ENCODE measurements at places on chromosomes 7 and 10.

DNA sequence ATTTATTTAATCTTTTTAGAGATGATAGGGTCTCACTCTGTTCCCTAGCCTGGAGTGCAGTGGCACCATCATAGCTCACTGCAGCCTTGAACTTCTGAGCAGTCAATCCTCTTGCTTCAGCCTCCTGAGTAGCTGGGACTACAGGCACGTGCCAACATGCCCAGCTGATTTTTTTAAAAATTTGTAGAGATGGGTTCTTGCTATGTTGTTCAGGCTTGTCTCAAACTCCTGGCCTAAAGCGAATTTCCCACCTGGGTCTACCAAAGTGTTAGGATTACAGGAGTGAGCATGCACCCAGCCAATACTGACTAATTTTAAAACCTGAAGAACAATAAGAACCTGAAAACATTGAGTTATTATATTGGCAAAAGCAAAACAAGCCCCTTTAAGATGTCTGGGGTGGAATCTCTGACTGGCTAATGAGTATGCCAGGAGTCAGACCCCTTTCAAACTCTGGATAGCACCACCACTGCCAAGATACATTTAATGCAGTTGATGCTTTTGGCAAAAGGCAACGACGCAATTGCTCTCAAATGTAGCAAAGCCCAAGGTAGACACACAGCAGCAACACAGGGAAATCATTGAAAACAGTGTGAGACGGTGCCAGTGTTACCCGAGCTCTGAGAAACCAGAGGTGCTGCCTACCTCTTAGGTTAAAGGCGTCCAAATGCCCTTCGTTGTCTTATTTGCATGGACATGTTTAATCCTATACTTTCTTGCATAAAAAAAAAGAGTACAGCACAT, 40.7 kb upstream of the TOMM7 start:
- no peak for DNase-seq

GRCh38 chr10:42962110-42962901, 114.6 kb upstream of the RET start:
- no peak for DNase-seq

DNA sequence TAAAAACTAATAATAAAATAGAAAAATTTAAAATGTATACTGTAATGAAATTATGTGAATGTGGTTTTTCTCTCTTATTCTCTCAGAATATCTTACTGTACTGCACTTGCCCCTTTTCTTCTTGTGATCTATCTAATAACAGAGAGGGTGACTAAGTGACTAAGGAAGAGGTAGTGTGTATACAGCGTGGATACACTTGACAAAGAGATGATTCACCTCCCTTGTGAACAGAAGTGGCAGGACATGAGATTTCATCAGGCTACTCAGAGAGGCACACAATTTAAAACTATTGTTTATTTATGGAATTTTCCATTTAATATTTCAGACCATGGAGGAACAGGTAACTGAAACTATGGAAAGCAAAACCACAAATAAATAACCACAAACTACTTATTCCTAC, 806.6 kb upstream of the GHITM start:
- DNase-seq: no peak

GRCh38 chr7:133742709-133743538, 384.2 kb upstream of the LRGUK start:
- no peak for DNase-seq

GRCh38 chr7:157010588-157011332, at the start of gene MNX1:
Gene MNX1, minus strand, starts transcription at chr7:157010663. Its CDS starts 313 bp downstream, at chr7:157010350.
- DNase-seq: no peak

GRCh38 chr10:80497187-80498077, 40.3 kb upstream of the SH2D4B start:
- no peak for DNase-seq

- DNase-seq: no peak
Observed at GRCh38 chr10:17655567-17656146, 11.7 kb downstream of the STAM start.

- DNase-seq: no peak
Observed at GRCh38 chr10:3735175-3735574, 49.8 kb downstream of the KLF6 start.

GRCh38 chr10:86057708-86058107, 308.9 kb downstream of the GRID1 start:
- DNase-seq: no peak

DNA sequence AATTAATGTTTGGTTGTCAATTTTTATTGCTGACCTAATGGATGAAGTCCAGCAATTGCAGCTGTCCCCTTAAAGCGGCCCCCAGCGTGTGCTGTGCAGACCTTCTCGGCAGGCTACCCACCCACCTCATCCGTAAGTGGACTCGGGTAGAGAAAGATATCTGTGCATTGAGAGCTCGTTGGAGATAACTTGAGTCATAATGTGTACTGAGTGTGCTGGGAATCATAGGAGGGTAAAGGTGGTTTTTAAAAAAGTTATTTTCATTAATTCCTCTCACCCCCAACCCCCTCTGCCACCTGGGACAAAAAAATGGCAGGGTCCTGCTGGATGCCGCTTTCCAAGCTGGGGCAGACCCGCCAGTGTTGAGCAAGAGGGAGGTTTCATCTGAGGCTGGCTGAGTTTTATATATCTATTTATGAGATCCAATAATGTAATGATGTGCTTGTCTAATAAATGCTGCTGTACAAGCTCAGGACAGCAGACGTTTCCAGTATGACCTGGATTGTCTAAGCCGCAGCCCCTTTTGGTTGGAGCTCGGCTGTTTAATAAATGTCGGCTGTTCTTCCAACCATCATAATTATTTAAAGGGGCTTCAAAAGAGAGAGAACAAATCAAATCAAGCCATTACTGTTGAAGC, 119.1 kb downstream of the NKX6-2 start:
- DNase-seq: no peak

GRCh38 chr7:149772956-149773434, 393 bp downstream of the ZNF467 start:
- DNase-seq: no peak

DNA sequence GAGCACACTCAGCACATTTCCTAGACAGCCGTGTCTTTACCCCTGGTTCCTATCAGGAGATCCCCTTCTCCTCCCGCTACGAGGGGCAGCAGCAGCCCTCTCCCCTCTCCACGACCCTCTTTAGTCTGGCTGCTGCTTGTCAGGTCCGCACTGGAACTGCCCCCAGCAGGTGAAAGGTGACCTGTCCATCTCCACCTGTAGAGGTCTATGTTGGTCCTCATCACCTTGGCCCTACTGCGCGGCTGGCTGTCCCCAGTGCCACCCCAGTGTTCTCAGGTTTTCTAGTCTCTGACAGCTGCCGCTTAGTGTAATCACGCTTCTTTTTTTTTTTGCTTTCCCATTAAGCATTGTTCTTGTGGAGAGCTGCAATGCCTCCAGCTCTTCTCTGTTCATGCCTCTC, 545.7 kb downstream of the SDK1 start:
- DNase-seq: no peak

DNA sequence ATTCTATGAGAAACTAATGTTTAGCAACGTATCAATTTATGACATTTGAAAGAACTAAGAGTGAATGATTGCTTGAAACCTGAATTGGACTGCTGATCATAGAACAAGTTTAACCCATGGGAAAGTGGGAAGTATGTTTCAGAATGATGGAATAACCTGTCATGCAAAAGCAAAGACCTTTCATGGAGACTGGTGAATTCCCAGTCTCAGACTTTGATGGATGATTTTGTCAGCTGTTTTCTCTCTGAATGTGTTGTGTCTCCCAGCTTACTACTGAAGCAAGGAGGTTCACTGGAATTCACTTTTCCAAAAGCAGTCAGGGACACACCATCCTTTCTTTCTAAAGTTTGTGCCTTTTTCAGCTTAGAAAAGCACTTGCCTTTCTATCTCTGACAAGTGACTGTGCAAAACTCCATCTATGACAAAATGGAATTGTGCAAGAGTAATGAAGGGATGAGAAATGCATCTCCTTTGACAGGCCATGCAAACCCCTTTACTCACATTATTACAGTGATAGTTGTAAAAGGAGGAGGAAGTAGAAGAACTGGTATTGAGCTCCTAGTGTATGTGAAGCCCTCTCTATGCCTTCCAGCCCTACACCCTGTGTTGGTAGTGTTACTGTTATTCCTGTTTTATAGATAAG, 176.1 kb downstream of the PRKG1 start:
- DNase-seq: no peak

DNA sequence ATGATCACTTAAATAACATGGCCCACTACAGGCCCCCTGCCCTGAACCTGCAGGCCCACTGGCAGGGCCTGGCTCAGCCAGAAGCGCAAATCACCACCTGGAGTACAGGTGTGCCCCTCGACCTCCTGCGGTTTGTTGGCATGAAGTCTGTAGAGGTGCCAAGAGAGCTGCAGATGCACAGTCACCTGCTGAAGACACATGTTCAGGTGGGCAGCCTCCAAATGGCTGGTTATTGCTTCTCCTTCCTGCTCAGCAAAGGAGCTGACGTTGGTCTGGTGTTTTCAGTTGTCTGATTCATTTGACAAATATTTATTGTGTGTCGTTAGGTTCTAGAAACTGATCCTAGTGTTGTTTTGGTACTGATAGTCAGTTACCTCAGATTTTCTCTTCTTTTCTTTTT, 29.0 kb downstream of the DHTKD1 start:
- DNase-seq: no peak

DNA sequence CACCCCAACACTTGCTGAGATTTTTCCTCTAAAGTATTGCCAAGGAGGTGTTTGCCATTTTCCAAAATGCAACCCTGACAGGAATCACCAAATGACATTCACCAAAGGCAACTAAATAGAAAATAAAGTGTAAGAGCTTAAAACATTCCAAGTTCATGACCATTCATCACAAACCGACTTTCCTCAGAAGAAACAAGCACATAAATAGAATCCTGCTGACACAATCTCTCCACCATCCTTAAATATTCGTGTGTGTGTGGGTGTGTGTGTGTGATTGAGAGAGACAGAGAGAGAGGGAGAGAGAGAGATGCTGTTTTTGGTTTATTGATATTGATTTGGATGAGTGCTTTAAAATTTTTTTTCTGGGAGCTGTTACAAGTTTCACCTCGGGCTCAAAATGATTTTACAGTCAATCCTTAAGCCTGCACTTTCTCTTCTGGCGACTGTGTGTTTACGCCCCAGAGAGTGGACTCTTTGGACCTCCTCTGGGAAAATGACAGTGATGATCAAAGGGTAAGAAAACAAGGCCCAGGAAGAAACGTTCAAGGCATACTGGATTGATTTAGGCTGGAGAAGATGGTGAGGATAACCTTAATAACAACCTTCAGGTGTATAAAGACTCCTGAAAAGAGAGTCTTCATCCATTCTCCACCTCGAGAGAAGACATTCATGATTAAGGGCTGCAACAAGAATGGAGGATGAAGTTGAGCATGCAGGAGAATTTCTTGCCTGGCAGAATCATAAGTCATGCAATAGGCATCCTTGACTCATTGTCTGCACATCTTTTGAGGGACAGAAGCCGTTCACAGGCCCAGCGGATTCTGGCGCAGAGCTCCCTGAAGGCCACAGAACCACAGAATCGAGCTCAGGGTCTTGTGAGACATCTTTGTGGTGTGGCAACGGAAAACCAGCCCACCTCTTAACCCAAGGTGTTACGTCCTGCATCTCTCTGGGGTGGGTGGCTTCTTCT, 104.4 kb upstream of the FGFR2 start:
- DNase-seq: no peak

GRCh38 chr7:19104811-19105210, 12.6 kb downstream of the TWIST1 start:
- no peak for DNase-seq

- no peak for DNase-seq
Observed at GRCh38 chr10:35451151-35452016, 115.1 kb downstream of the CCNY start.

- DNase-seq: no peak
Observed at GRCh38 chr10:11024596-11024995, 6.9 kb downstream of the CELF2 start.

- no peak for DNase-seq
Observed at GRCh38 chr7:114130866-114131265, 212.1 kb upstream of the PPP1R3A start.

GRCh38 chr10:87613751-87614150, 45.9 kb upstream of the PAPSS2 start:
- no peak for DNase-seq

DNA sequence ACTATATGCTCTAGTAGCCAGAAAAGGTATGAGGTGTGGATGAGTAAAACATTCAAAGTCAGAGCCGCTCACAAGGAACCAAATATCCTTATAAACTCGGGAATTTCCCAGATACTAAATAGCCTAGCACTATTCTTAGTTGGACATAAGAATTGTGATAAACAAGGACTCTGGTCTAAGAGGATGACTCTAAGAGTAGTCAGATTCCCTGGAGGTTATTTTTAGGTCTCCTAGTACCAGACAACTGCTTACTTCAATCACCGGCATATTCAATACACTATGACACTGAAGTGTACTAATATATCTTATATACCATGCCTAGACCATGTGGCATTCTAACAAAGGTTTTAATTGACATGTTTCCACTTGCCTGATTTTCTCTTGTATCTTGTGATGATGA, 56.5 kb downstream of the LMBR1 start:
- no peak for DNase-seq

- DNase-seq: no peak
Observed at GRCh38 chr7:67637023-67637358, 640.4 kb downstream of the TYW1 start.

DNA sequence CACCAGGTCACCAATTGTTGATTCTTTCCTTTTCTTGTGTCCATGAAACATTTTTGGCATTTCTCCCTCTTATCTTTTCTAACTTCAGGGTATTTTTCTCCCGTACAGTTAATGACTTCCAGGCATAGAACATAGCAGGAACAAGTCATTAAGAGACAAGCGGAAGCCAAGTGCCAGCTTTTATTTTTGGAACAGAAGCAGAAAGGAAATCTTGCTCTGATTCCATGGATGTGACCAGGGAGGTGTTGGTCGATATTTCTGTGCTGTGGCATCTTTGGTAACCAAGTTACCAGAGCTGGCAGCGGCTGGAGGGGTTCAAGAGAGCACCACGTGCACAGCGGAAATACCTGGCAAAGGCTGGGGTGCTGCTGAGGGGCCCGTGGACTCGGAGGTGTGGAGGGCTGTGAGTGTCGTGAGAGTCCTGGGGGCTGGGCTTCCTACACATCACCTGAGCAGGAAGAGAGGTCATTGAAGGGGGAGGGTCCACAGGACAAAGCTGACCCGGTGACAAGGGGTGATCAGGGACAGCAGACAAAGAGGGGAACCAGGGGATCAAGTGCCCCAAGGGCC, 1.8 kb downstream of the LLCFC1 start:
- DNase-seq: no peak

DNA sequence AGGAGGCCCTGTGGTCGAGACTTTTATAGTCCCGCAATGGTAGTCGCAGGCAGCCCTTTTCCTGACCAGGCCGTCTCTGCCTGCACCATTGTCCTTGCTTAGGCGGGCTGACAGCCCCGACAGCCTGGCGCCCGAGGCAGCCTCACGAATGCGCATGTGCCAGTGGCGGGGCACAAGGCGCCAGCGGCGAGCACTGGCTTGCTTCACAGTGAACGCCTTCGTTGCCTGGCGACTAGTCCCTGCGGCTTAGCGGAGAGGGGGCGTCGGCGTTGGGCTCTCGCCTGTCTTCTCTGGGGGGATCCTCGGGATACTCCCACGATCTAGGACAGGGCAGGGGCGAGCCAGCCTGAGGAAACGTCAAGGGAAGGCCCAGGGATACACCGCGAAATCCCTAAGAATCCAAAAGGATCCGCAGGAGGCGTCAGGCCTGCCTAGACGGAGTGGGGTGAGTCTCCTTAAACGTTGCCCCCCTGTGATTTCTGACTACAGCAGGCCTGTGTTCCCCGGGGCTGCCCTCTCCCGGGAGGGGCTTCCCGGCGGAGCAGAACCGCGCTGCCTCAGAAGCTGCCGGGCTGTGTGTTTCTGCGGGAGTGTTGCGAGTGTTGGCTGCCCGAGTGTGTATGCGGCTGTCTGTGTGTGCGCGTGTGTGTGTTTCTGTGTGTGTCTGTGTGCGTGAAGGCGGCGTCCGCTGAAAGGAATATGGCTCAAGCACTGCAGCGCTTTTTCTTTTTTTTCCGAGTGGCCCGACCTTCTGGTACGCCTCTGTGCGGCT, 20.5 kb upstream of the ZNF273 start:
- no peak for DNase-seq
